ENCODE measurements at places on chromosomes 4 and X. TPM values are rescaled to one million over a fixed set of nuclear protein-coding genes. Genes with fewer than 3 reads are reported as not detected.
A peak's percentile ranks its signal among the peaks of the same experiment; 100 is the strongest.

Gene HSFX3
- not detected for total RNA-seq

DNA sequence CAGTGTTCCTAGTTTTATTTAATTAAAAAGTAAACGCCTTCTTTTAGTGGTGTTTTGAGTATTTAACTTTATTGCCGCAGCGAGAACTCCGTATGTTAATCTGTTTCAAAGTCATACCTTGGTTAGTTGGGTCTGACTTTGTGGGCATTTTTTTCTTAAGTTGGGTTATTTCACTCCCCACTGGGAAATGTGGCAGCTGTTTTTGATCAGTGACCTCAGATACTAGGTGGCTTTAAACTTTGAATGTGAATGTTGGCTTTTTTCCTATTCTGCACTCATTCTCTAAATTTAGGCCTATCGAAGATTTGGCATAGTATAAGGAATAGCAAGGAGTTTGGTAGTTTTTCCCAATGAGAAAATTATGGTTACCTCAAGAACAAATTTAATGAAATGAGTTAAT is 85.9 kb downstream of the FIP1L1 start:
- H3K27me3 ChIP-seq: no peaks in the 10 kb centered on the region
- H3K36me3 ChIP-seq: peaks cover 11% of the 10 kb centered on the region
- H3K4me1 ChIP-seq: peaks cover 3% of the 10 kb centered on the region
- no peak for DNase-seq
- no peak overlapping the region for H3K27ac ChIP-seq

- H3K4me3 ChIP-seq: no peak overlapping the region
- H3K36me3 ChIP-seq: no peaks in the 10 kb centered on the region
- no peak overlapping the region for H3K27ac ChIP-seq
- no peak for DNase-seq
Observed at GRCh38 chr4:152613841-152614721, 65.7 kb downstream of the TMEM154 start.

GRCh38 chr4:159508917-159509500 is 406.1 kb downstream of the RAPGEF2 start:
- no peak overlapping the region for H3K27ac ChIP-seq
- peaks cover 14% of the 10 kb centered on the region for H3K27me3 ChIP-seq
- H3K4me1 ChIP-seq: no peaks in the 10 kb centered on the region
- DNase-seq: no peak
- H3K4me3 ChIP-seq: no peak overlapping the region

Gene VCX2
- total RNA-seq: not detected

GRCh38 chr4:185165605-185166063 is 22.6 kb downstream of the SLC25A4 start:
- H3K27me3 ChIP-seq: no peaks in the 10 kb centered on the region
- DNase-seq: no peak
- H3K36me3 ChIP-seq: no peaks in the 10 kb centered on the region

- H3K4me1 ChIP-seq: no peaks in the 10 kb centered on the region
- H3K4me3 ChIP-seq: peak within 1 kb of the TSS; percentile 69
- H3K27me3 ChIP-seq: no peaks in the 10 kb centered on the region
- H3K27ac ChIP-seq: peak within 1 kb of the TSS; percentile 100
- peak; percentile 98 for DNase-seq
Observed at GRCh38 chrX:2928583-2929434, at the start of gene ARSD. Gene ARSD, minus strand, starts transcription at chrX:2929339. Its CDS starts 64 bp downstream, at chrX:2929275.

- no peaks in the 10 kb centered on the region for H3K27me3 ChIP-seq
- H3K4me1 ChIP-seq: no peaks in the 10 kb centered on the region
- H3K36me3 ChIP-seq: peaks cover 4% of the 10 kb centered on the region
- DNase-seq: no peak
- no peak overlapping the region for H3K4me3 ChIP-seq
- H3K27ac ChIP-seq: no peak overlapping the region
Observed at GRCh38 chr4:13580036-13580435, 35.7 kb upstream of the NKX3-2 start.

GRCh38 chr4:21952549-21952948 is 4.0 kb upstream of the KCNIP4 start:
- H3K4me3 ChIP-seq: no peak overlapping the region
- H3K27me3 ChIP-seq: peaks cover 31% of the 10 kb centered on the region
- no peaks in the 10 kb centered on the region for H3K36me3 ChIP-seq
- H3K27ac ChIP-seq: no peak overlapping the region
- DNase-seq: no peak
- H3K4me1 ChIP-seq: no peaks in the 10 kb centered on the region

GRCh38 chr4:3184725-3185124 is 64.2 kb upstream of the MSANTD1 start:
- no peak overlapping the region for H3K27ac ChIP-seq
- H3K36me3 ChIP-seq: peaks cover 3% of the 10 kb centered on the region
- DNase-seq: no peak
- no peak overlapping the region for H3K4me3 ChIP-seq
- H3K4me1 ChIP-seq: no peaks in the 10 kb centered on the region

DNA sequence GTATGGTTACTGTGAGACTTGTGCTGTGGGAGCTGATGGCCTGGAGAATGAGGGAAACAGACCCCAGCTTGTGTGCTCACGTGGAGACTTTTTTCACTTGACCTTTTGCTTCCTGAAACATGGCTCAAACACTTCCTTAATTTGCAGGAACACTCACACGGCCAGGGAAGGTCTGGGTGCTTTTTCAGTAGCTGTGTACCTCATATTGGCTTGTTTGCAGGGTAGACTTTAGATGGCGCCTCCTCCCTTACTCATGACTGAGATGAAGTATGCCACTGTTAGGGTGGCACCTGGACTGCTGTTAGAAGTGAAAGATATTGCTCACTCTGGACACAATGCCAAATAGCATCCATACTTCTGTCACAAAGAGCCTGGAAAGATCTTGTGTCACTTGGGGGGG is 75.7 kb upstream of the WDR1 start:
- no peaks in the 10 kb centered on the region for H3K4me1 ChIP-seq
- no peaks in the 10 kb centered on the region for H3K36me3 ChIP-seq
- H3K27me3 ChIP-seq: no peaks in the 10 kb centered on the region
- H3K4me3 ChIP-seq: no peak overlapping the region

GRCh38 chr4:43816116-43816515 is 632.5 kb downstream of the KCTD8 start:
- H3K4me1 ChIP-seq: no peaks in the 10 kb centered on the region
- H3K36me3 ChIP-seq: no peaks in the 10 kb centered on the region
- no peak for DNase-seq
- no peak overlapping the region for H3K4me3 ChIP-seq

Gene ANXA3
- 194 TPM for total RNA-seq

GRCh38 chrX:52166840-52167239 is 17.8 kb upstream of the MAGED4 start:
- no peak overlapping the region for H3K4me3 ChIP-seq
- H3K27me3 ChIP-seq: no peaks in the 10 kb centered on the region
- no peaks in the 10 kb centered on the region for H3K36me3 ChIP-seq
- H3K4me1 ChIP-seq: no peaks in the 10 kb centered on the region

GRCh38 chrX:107576841-107577240 is 51.5 kb upstream of the PRPS1 start:
- H3K27ac ChIP-seq: no peak overlapping the region
- DNase-seq: no peak
- H3K4me3 ChIP-seq: no peak overlapping the region
- H3K36me3 ChIP-seq: no peaks in the 10 kb centered on the region
- no peaks in the 10 kb centered on the region for H3K4me1 ChIP-seq

Gene GPR82
- total RNA-seq: 0.20 TPM

All from hepatocyte (in vitro differentiated cells).